ENCODE measurements at places on chromosomes 11 and 22.

DNA sequence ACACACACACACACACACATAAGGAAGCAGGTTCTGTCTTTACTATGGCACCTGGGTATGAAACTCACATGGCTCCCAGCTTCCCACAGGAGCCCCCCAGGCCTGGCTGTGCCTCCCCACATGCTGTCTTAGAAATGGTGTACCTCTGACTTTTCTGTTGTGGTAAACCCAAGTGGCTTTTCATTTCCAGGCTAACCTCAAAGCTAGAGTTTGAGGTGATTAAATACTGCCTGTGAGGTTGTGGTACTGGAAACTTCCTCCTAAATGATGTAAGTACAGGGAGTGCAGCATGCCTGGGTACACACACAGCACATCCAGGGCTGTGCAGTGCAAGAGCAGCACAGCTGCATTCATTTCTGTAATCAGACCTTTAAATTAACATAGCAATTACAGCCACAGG, 34.4 kb downstream of the ME3 start:
- DNase-seq, result no peak

- no peak for DNase-seq
Measured at GRCh38 chr11:77636731-77637344, 756 bp downstream of the CLNS1A start.

GRCh38 chr22:17258788-17259148, 39.5 kb upstream of the ADA2 start:
- DNase-seq, result no peak

DNA sequence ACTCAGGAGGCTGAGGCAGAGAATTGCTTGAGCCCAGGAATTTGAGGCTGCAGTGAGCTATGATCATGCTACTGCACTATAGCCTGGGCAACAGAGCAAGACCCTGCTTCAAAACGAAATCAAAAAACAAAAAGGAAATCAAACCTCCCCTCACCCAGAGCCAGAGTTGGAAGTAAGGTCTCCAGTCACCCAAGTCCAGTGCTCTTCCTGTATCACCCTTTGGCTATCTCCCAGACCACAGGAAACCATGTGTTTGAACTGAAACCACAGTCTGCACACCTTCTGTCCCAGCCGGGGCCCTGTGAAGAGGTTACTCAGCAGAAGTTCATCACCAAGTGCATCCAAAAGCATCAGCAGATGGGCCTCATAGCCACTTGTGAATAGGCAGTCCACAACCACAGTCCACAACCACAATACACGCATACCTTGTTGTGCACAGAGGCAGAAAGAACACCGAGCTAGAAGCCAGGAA, 4.6 kb downstream of the MYH9 start:
- no peak for DNase-seq

- DNase-seq, result no peak
Measured at GRCh38 chr11:120304526-120304925, 20.6 kb upstream of the TLCD5 start.

GRCh38 chr11:95074792-95075563, 8.3 kb downstream of the SRSF8 start:
- DNase-seq, result no peak

GRCh38 chr11:104327861-104328511, 164.0 kb upstream of the PDGFD start:
- DNase-seq, result no peak

GRCh38 chr22:31652088-31652487, 9.9 kb downstream of the PISD start:
- DNase-seq, result no peak

DNA sequence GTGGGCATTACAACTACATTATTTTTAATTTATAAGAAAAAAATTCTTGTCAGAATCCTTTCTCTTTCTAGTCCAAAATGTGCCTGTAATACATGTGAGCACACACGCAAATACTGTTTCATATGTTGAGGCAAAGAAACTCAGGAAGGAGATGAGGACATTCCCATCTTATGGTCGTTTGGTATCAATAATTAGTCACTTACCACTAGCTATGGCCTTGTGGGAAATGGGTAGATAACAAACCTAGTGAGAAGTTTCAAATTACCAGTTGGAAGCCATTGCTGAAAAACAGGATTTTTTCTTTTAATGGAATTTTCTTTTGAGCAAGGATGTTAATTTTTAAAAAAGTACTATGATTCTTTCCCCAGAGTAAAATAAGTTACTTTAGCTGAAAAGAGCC, 25.7 kb downstream of the AMOTL1 start:
- DNase-seq, result no peak

DNA sequence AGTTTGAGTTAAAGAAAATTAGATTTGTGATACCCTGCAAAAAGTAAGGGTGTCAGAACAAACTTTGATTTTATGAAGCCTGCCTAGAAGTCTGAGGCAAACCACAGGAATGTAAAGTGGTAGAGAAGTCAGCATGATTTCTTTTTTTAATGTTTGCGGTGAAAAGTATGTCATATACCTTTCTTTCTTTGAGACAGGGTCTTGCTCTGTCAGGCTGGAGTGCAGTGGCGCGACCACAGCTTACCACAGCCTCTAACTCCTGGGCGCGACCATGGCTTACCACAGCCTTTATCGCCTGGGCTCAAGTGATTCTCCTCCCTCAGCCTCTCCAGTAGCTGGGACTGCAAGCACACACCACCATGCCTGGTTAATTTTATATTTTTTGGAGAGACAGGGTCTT, 4.7 kb downstream of the API5 start:
- no peak for DNase-seq

DNA sequence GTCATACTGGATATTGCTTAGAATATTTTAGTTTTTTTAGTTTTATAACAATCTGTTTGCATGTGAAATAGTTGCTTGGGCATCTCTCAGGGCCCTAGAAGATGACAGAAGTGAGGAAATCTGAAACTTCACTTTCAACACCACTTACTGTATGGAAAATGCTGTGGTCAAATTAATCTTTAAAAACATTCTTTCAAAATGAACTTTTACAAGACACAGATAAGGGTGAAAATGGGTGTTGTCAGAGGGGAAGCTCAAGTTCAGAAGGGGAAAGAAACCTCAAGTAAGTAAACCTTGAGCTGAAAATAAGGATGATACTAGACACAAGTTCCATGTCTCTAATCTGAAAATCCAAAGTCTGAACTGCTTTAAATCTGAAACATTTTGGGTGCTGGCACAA, 1840.1 kb upstream of the RAG2 start:
- no peak for DNase-seq

GRCh38 chr11:77324508-77324907, 23.0 kb upstream of the GDPD4 start:
- no peak for DNase-seq

- no peak for DNase-seq
Measured at GRCh38 chr11:133386852-133387251, 145.4 kb downstream of the OPCML start.

DNA sequence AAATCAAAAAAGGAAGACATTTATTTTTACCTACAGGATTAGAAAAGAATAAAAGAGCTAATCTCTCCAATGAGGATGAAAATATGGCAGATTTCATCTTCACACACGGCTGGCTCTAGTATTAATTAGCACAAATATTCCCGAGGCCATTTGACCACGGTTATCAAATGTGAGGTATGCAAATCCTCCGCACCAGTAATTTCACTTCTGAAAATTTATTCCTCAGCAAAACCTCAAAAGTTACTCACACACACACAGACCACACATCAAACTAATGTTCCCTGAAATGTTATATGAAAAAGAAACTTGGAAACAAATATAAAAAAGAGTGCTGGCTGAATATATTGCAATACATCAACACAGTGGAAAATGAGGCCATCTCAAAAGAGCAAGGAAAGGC, 32.8 kb downstream of the CELSR1 start:
- DNase-seq, result no peak

DNA sequence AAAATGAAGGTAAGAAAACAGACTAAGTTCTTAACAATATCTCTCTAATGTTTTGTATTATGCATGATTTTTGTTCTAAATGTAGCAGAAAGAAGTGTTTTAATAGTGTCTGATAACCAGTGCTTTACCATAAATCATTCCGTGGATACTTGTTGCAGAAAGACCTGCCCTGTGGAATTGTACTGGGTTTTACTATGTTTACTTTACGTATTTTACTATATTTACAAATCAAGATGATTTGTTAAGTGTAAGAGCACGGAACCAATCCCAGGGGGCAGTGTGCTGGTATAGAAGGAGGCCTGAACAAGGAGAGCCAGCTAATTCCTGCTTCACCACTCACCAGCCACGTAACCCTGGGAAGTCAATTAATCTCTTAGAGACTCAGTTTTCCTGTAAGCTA, 1.4 kb downstream of the HTR3B start:
- no peak for DNase-seq
